CD4-positive, alpha-beta T cell treated with Interleukin-4 for 1 hour (primary cell): ENCODE measurements at places on chromosomes 3 and 15.
A peak's percentile ranks its signal among the peaks of the same experiment; 100 is the strongest.

GRCh38 chr3:31980530-31981205 is 394 bp downstream of the OSBPL10 start:
- peak; percentile 14 for DNase-seq

DNA sequence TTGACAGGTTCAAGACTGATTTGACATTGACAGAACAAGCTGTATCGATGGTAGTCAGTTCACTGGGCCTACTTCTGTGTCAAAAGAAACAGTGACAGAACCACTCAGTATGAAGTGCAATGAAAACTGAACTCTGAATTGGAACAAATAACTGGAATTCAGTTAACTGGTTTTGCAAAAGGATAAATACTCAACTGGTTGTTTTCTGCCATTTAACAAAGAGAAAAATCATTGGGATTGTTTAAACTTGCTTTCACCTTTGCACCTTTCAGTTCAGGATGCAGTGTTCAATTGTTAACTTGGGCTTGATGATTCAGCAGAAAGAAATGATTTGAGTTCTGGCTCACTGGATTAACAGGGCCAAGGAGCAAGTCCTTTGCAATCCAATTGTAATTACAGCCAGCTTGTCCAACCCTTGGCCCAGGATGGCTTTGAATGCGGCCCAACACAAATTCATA is 4.9 kb downstream of the BTD start:
- DNase-seq: no peak

DNA sequence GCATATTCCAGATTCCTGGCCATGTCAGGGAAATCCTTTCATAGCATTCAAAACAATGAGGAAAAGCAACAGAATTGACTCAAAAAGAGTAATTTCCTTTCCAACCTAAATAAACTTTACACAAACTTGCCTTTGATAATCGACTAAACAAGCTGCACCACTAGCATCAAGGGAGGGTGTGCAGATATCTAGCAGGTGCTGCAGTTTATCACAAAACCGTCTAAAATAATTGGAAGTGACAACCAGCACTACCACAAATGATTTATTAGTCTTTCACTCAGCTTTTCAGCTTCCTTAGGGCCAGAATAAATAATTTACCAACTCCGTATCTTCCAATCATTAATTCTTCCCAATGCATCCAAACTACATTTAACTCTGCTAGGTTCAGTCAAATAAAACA is 71.7 kb downstream of the TBC1D5 start:
- DNase-seq: no peak

GRCh38 chr3:151197981-151198767 is 4.8 kb downstream of the GPR171 start:
- no peak for DNase-seq

DNA sequence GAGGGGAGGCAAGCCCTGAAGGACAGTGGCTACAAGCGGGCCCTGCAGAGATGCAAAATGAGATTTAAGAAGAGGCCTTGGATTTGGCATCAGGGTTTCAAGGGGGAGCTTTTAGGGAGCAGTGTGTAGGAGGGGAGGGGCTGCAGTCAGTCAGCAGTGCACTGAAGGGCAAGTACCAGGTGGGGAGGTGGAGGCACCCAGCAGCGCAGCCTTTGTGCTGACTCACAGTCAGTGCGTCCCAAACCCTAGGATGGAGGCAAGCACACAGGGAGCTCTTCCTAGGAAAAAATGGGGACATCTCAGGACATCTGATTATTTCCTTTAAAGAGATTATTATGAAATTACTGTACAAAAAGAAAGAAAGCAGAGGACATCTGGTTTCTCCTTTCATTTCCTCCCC is 80.0 kb downstream of the AAGAB start:
- DNase-seq: no peak

- DNase-seq: no peak
These were observed 40.9 kb upstream of the RYK start for GRCh38 chr3:134291319-134292254.

- DNase-seq: no peak
These were observed 145.9 kb upstream of the AGTR1 start for GRCh38 chr3:148551767-148552260.

GRCh38 chr3:187840856-187841255 is 95.6 kb upstream of the BCL6 start:
- DNase-seq: no peak

- DNase-seq: no peak
These were observed 467.4 kb upstream of the BCHE start for GRCh38 chr3:166304584-166304983.

DNA sequence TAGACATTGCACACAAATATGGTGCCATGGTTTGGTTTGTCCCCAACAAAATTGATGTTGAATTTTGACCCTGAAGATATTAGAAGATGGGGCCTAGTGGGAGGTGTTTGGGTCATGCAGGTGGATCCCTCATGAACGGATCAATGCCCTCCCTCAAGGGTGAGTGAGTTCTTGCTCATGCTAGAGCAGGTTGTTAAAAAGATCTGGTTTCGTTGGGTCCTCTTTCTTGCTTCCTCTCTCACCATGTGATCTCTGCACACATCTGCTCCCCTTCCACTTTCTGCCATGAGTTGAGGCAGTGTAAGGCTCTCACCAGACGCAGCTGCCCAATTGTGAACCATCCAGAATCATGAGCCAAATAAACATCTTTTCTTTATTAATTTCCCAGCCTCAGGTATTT is 87.8 kb upstream of the MDFIC2 start:
- no peak for DNase-seq

GRCh38 chr3:60047426-60048200 is 997.8 kb upstream of the CFAP20DC start:
- peak; percentile 35 for DNase-seq

DNA sequence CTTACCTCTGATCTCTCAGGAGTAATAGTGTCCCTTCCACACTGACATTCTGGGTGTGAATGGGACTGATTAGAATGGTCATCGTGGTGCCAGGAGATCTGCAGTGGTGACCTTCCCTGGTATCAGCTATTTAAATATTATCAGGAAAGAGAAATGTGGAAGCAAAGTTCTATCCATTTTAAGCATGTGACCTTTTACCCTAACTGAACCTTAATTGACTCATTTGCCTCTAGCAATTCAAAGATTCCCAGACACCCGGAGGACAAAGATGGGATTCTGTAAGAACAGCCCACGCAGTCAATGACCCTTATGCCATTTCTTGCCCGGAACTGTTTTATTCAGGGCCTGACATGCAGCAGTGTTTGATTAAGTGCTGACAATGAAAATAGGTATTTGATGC is 10.3 kb downstream of the LIPC start:
- no peak for DNase-seq

- DNase-seq: no peak
These were observed 272.5 kb upstream of the ARHGEF26 start for GRCh38 chr3:153848702-153849101.

DNA sequence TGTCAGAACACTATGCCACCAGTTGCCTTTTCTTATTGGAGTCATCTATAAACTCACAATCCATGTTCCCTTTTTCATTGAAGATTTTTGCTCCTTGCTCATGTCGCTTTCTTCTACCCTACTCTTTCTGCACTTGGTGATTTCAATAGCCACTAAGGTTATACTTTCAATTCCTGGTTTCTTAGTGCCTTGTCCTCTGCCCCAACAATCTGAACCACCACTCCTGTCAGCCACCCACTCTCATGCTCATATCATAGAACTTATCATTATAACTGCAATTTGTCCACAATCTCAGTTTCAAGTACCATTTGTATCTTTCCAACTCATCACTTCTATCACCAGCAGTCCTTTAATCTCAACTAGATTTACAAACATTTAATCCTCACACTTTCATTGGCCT is 10.0 kb upstream of the GRAMD1C start:
- DNase-seq: no peak

- DNase-seq: no peak
These were observed 161.9 kb downstream of the PLCL2 start for GRCh38 chr3:17046623-17047022.

DNA sequence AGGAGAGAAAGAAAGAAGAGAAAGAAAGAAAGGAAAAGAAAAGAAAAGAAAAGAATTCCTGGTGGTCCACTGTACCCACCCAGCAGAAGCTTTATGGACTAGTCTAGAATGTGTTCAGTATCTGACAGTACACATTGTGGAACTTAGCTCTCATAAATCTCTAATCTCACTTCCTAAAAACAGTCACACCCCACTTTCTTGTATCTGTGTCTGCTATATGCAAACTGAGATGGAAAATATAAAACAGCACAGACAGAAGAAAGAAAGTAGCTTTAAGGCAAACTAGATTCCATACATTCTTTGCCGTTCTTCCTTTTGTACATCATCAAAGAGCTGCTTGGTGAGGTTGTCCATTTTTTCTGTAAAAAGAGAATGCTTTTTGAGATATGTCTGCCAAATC is 41.1 kb upstream of the GNB5 start:
- no peak for DNase-seq

- no peak for DNase-seq
These were observed 107.9 kb downstream of the FNDC3B start for GRCh38 chr3:172147113-172147818.

DNA sequence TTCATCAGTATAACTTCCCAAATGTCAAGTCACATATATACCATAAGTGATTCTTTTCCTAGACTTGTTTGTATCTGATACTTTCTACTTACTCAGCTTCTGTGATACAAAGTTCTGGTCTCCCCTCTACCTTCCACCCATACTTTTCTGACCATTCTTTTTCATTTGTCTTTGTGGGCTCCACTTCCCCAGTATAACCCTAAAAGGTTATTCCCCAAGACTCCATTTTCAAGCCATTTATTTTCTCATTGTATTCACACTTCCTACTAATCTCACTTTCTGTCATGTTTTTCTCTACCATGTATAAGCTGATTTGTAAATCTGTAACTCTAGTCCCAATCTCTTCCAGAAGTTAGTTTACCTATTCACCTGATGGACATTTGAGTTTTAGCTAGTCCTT is 34.0 kb downstream of the IQCB1 start:
- DNase-seq: no peak

GRCh38 chr15:49982584-49982983 is 136.4 kb downstream of the ATP8B4 start:
- DNase-seq: no peak

- DNase-seq: no peak
These were observed 36.3 kb upstream of the MEX3B start for GRCh38 chr15:82081914-82082762.

GRCh38 chr15:96359616-96360521 is 29.4 kb downstream of the NR2F2 start:
- no peak for DNase-seq

- no peak for DNase-seq
These were observed 390 bp upstream of the AP2M1 start for GRCh38 chr3:184174284-184174645.

DNA sequence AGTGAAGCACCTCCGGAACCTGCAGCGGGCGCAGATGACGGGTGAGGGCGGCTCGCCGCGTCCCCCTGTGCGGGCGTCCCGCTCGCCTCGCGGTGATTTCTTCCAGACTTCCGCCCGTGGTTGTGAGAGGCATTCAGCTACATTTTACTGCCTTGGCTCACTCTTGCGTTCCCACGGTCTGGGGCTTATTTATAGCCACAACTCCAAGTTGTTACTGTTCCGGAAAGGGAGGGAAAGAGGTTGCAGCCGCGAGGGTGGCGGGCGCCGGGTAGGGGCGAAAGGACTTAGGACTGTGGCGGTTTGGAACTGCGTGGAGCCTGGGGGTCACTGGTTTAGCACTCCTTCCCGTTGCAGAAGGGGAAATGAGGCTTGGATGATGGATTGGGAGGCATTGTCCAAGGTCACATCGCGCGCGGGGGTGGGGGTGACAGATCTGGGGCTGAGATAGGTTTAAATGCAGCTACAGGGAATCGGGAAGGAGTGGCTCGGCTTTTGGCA is 1.1 kb downstream of the HES1 start:
- peak; percentile 23 for DNase-seq

DNA sequence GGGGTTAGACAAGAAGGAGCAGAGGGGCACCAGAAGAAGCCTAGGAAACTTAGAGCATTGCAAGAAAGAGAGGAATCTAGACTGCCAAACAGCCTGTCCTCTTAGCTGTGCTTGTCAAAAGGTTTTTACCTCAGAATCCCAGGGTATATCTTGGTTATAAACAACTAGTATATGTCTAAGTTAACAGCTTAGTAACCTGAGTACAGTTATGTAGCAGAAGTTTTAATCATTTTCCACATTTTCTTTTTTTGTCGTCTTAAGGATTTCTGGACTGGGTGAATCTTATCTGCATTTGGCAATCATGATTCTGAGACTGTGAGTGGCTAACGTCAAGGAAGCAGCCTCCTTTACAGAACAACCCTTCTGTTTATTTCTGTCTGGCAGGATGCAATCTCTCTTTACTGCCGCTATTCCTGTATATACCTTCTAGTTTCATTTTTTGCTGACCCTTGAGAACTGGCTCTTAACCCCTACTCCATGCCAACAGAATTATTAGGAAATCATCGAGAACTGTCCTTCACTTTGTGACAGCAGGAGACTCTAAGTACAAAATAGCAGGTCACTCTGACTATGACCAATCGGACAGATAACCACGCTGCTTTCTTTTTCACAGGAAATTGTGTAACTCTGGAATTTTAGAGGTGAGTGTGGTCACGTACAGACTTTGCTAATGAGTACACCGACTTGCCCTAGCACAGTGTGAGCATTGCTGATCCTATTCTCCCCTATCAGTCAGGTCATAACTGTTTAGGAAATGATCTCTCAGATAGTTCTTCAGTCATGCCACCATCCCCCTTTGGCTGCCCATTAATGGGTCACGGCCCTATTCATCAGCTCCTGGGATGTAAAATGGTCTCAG is 3.3 kb upstream of the CP start:
- DNase-seq: peak; percentile 40

DNA sequence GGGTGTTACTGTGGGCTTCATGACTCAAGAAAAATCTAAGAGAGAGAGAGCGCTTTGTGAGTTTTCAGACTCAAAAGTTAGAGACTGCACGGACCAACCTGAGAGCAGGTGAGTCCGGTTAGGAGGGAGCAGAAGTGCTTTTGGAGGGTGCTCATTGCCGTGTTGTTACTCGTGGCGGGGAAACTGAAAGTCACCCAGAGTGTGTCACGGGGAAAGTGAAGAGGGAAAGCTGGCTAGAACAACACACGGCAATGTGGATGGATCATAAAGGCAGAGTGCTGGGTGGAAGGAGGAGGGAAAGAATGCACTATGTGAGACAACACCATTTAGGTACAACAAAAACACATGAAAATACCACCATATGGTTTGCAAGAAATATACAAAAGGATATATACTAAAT is 112.3 kb downstream of the BDH1 start:
- no peak for DNase-seq

GRCh38 chr15:85865070-85865684 is 70.5 kb upstream of the KLHL25 start:
- DNase-seq: no peak

GRCh38 chr3:25552251-25552650 is 112.5 kb downstream of the TOP2B start:
- no peak for DNase-seq

DNA sequence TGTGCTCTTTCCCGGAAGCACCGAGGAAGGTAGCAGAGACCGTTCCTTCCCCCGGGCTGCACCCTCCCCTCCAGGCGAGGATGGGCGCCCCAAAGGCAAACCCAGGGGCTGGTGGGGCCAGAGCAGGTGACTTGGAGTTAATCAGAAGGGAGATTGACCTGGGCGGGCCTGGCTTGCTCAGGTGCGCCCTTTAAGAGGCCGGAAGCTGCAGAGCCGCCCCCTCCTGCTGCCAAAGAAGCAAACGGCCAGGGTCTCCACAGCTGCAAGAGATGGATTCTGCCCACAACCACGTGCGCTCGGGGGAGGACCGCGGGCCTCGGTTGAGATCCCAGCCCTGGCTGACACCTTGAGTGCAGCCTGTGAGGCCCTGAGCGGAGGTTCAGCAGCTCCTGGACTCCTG is 218.2 kb upstream of the NAALADL2 start:
- DNase-seq: no peak
